ENCODE measurements at places on chromosomes 2 and 18.
A peak's percentile ranks its signal among the peaks of the same experiment; 100 is the strongest.

DNA sequence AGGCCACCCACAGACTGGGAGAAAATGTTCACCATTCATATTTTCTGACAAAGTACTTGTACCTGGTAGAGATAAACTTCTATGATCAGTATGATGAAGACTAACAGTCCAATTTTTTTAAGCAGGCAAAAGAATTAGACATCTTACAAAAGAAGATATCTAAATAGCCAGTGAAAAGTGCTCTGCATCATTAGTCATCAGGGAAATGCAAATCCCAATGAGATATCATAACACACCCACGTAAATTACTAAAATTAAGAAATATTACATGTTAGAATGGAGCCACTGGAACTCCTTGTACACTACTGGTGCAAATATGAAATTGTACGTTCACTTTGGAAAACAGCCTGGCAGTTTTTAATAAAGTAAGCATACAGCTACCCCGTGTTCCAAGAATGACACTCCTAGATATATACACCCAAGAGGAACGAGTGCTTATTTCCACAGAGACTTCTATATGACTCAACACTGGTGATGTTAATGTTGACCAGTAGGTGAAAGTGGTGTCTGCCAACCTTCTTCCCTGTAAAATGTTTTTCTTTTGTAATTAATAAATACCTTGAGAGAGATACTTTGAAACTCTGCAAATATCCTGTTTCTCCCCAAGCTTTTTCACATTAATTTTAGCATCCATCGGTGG lies 80.3 kb downstream of the NPAS2 start:
- DNase-seq = no peak

DNA sequence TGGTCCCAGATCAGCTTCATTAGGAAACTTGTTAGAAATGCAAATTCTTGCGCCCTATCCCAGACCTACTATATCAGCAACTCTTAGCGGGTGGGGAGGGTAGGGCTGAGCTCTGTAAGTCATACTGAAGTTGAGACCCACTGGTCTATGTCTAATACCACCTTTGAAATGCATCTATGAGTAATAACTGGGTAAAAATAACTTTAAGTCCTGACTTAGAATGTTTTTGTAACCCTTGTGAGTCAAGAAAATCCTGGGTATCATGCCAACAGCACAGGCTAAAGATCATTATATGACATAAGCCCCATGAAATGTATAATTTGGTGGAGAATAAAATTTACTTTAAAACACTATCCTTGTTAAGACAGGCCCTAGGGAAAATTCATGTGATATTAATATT lies 41.4 kb downstream of the PRKD3 start:
- no peak for DNase-seq

GRCh38 chr2:234500394-234501006 lies 3.6 kb upstream of the ARL4C start:
- DNase-seq = peak; percentile 74

DNA sequence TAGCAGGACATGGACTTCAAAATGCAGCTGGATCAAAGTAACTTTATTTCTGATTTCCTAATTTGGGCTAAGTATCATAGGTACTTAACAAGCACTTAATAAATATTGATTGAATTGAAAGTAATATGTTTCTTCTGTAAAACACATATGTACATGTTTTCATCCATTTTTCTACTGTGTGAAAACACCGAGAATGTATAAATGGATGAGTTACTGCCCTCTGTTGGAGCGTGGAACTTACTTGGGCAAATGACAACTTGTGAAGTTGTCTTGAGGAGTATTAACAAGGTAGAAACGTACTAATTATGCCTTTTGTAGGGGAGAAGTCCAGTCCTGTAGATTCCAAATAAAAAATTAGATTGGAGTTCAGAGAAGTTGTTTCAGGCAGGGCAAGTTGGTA lies 87.2 kb downstream of the PHLPP1 start:
- no peak for DNase-seq

GRCh38 chr18:3212657-3213056 lies 7.1 kb downstream of the MYOM1 start:
- no peak for DNase-seq
